Mesothelial cell of epicardium (in vitro differentiated cells): ENCODE measurements at places on chromosomes 11 and 22. TPM values are rescaled to one million over a fixed set of nuclear protein-coding genes. Genes with fewer than 3 reads are reported as not detected.

GRCh38 chr22:19524170-19525115 lies at the start of gene CLDN5:
CLDN5 (minus strand) TSS chr22:19524410; CDS start chr22:19524255, 155 bp downstream.
- peaks cover 12% of the 10 kb centered on the region for H3K4me1 ChIP-seq
- H3K27me3 ChIP-seq = peaks cover 59% of the 10 kb centered on the region
- no peaks in the 10 kb centered on the region for H3K36me3 ChIP-seq
- no peak for DNase-seq
- H3K27ac ChIP-seq = no peak within 1 kb of the TSS

- no peak overlapping the region for H3K4me3 ChIP-seq
- no peaks in the 10 kb centered on the region for H3K27me3 ChIP-seq
Observed at GRCh38 chr22:45846952-45847351, 130.0 kb downstream of the WNT7B start.

- DNase-seq = no peak
- H3K36me3 ChIP-seq = no peaks in the 10 kb centered on the region
- H3K4me3 ChIP-seq = no peak overlapping the region
Observed at GRCh38 chr22:45235851-45236342, 4.8 kb downstream of the KIAA0930 start.

GRCh38 chr11:116790167-116791001 lies 1.3 kb downstream of the APOA5 start:
- DNase-seq = no peak
- no peak overlapping the region for H3K27ac ChIP-seq
- peaks cover 6% of the 10 kb centered on the region for H3K27me3 ChIP-seq
- H3K36me3 ChIP-seq = peaks cover 4% of the 10 kb centered on the region
- peaks cover 18% of the 10 kb centered on the region for H3K4me1 ChIP-seq

DNA sequence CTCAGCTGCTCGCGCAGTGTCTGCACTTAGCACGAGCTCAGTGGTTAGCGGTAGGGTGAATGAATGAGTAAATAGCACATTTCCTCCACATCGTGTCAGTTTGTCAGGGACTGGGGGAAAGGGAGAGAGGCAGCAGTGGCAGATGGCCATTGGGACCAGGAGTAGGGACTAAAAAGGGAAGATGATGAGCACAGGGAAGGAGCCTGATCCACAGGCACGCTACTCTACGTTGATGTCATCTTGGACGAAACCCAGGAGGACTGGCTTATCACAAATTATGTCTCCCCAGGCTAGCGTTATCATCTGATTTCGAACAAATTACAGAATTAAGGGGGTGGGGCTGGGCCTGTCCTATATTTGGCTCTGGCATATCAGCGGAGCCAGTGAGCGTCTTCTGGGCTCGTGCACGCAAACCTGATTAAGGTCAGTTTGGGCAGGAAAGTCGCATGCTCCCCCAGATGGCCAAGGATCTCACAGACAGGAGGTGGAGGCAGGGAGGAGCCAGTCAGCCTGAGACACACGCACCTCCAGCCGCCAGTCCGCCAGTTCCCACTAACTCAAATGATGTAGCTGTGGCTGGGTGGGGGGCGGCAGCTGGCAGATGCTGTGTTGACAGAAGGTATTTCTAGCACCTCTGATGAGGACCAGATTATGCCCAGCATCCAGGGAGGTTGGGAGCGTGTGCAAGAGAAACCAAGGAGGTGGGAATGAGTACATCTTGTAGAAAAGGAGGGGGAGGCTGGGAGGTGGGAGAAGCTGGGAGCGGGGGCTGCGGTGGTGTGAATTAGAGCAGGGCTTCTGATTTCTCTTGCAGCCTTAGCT lies 97.4 kb upstream of the PRDM11 start:
- H3K27ac ChIP-seq = peak overlapping the region; percentile 55

DNA sequence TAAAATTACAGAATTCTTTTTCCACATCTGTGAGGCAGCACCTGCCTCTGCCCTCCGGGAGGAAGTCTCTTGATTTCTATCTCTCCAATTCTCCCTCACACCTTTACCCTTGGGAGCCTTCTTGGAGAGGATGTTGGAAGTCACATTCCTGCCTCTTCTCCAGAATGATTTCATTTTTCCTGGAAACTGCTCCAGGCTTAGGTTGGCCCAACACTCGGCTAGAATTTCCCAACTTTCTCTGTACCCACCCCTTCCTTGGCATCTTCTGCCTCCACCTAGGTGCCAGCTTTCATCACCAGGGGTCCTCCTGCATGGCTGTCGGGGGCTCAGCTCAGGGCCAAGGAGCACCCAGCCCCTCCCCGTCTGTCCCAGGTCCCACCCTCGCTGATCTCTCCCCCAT lies 43.2 kb downstream of the SLCO2B1 start:
- DNase-seq = no peak
- peaks cover 5% of the 10 kb centered on the region for H3K27me3 ChIP-seq
- H3K36me3 ChIP-seq = no peaks in the 10 kb centered on the region
- H3K4me3 ChIP-seq = no peak overlapping the region

GRCh38 chr22:35299217-35299672 lies 449 bp upstream of the TOM1 start:
- H3K27ac ChIP-seq = peak overlapping the region; percentile 90
- peak overlapping the region; percentile 89 for H3K4me3 ChIP-seq
- peaks cover 6% of the 10 kb centered on the region for H3K36me3 ChIP-seq
- no peaks in the 10 kb centered on the region for H3K27me3 ChIP-seq
- H3K4me1 ChIP-seq = peaks cover 11% of the 10 kb centered on the region
- no peak for DNase-seq

DNA sequence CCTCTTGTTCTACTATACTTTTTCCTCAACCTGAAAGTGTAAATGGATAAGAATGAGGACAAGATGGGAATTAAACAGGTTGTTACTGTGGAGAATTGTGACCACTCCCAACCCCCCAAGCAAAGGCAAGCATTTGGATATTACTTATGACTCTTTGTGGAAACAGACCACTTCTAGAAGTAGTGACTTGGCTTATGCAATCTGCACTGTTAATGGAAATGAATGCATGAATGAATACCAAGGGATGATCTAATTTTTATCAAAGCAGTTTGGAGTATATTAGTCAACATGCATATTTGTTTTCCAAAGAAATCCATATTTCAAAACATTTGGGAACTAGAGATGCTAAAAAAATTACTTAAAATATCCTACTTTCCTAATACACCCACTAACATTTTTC lies 35.3 kb downstream of the AMOTL1 start:
- no peaks in the 10 kb centered on the region for H3K27me3 ChIP-seq
- H3K4me1 ChIP-seq = peaks cover 23% of the 10 kb centered on the region
- DNase-seq = no peak
- no peak overlapping the region for H3K27ac ChIP-seq
- H3K4me3 ChIP-seq = no peak overlapping the region

DNA sequence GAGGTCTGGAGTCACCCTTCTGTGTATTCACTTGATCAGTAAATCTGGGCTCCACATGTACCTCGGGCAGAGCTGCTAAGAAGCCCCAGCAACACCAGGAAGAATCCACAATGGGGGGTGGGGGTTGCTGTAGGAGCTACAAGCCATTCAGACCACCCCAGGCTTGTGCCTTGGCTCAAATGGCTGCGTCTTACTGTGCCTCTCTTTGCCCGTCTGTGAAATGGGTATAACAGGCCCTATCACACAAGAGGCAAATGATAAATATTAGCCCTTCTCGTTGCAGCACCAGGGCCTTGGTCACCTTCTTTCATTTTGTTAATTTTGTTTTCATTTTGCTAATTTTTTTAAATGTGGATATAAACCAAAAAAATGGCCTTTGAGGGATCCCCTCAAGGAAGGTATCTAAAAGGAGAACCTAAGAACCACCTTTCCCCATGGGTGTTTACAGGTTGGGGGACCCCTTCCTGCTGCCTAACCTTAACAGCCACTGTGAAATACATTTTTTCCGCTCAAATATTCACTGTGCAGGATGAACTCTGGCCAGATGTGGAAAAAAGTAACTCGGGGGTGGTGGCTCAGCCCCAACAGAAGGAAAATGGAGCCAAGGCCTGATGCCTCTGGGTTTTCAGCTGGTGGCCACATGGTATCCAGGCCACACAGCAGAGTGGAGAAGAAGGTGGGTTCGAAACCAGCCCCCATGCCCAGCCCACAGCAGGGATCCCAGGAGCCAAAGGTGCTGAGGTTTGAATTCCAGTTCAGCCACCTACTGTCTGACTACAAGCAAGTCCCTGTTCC lies 284.0 kb downstream of the MN1 start:
- H3K4me1 ChIP-seq = peaks cover 37% of the 10 kb centered on the region
- DNase-seq = no peak
- no peak overlapping the region for H3K4me3 ChIP-seq
- H3K27me3 ChIP-seq = no peaks in the 10 kb centered on the region
- H3K36me3 ChIP-seq = no peaks in the 10 kb centered on the region
- H3K27ac ChIP-seq = peak overlapping the region; percentile 79

GRCh38 chr22:45999379-45999971 lies 22.5 kb upstream of the WNT7B start:
- H3K4me1 ChIP-seq = peaks cover 4% of the 10 kb centered on the region
- no peaks in the 10 kb centered on the region for H3K36me3 ChIP-seq
- H3K27me3 ChIP-seq = no peaks in the 10 kb centered on the region

GRCh38 chr11:28910926-28911325 lies 802.7 kb downstream of the METTL15 start:
- no peaks in the 10 kb centered on the region for H3K27me3 ChIP-seq
- H3K27ac ChIP-seq = no peak overlapping the region
- no peaks in the 10 kb centered on the region for H3K4me1 ChIP-seq
- no peak for DNase-seq

- no peak overlapping the region for H3K4me3 ChIP-seq
- no peaks in the 10 kb centered on the region for H3K36me3 ChIP-seq
- DNase-seq = no peak
- peaks cover 20% of the 10 kb centered on the region for H3K27me3 ChIP-seq
- H3K4me1 ChIP-seq = peaks cover 6% of the 10 kb centered on the region
Observed at GRCh38 chr22:39962071-39962470, 1.9 kb downstream of the TMA7B start.

DNA sequence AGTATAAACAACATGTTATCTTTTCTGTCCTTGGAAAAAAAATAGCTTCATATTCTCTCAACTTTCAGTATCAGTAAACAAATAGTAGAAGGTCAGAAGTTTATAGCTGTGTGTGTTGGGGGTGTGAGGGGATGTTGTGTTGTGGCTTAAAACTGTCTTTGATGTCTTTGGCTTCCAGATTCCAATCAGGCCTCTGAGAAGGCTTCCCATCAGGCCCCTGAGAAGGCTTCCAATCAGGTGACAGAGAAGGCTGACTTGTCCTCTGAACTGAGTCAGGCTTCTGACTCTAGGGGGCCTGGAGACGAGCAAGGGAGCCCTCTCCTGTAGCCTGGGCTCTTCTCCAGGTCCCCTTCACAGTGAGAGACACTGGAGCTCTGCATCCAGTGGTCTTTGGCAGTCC lies 9.3 kb downstream of the MTFP1 start:
- H3K4me1 ChIP-seq = no peaks in the 10 kb centered on the region
- no peak overlapping the region for H3K4me3 ChIP-seq
- no peaks in the 10 kb centered on the region for H3K27me3 ChIP-seq
- no peak for DNase-seq

- no peaks in the 10 kb centered on the region for H3K27me3 ChIP-seq
- no peak overlapping the region for H3K27ac ChIP-seq
- peaks cover 24% of the 10 kb centered on the region for H3K4me1 ChIP-seq
- DNase-seq = no peak
- H3K4me3 ChIP-seq = no peak overlapping the region
Observed at GRCh38 chr11:120074076-120074475, 63.8 kb downstream of the TRIM29 start.

DNA sequence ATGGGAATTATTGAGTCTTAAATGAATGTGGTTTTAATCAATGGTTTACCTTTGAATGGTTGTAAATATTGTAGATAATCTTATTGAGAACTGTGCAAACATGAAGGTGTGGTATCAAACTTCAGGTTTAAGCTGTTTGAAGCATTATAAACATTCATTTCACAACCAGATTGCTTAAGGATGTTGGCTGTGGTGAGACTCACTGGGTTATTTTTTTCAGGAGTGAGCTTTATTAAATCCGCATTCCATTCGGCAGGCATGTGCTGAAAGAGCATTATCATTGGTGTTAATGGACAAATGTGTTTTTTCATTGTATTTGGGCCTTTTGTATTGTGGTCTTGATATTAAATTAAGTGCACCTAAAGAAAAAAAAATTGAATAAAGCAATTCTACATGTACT lies 9.7 kb downstream of the MMP3 start:
- no peak overlapping the region for H3K27ac ChIP-seq
- no peaks in the 10 kb centered on the region for H3K36me3 ChIP-seq
- DNase-seq = no peak
- H3K4me3 ChIP-seq = no peak overlapping the region

DNA sequence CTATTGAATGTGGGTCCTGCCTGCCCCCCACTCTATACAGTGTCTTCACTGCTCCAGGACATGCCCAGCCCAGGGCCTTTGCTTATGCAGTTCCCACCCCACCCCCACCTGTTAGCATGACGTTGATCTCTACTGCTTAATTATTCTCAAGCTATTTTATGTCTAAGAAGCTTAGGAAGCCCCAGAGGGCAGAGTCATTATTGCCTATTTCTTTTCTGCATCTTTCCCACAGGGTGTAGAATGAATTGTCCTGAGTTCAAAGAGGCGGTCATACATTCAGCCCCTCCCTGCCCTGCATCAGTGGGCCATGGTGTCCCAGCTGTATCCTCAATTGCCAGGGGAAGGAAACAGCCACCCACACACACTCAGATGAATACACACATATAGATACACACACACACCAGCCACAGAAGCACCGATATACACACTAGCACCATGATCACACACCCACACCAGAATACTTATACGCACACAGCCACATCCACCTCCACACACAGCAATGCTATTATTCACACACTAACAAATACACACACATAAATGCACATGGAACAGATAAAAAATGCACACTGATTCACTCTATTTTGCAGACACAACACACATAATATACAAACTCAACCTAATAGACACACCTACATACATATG lies 1.5 kb downstream of the PDE2A start:
- H3K36me3 ChIP-seq = no peaks in the 10 kb centered on the region
- peaks cover 77% of the 10 kb centered on the region for H3K27me3 ChIP-seq
- DNase-seq = no peak
- H3K4me1 ChIP-seq = peaks cover 8% of the 10 kb centered on the region
- H3K4me3 ChIP-seq = no peak overlapping the region
- no peak overlapping the region for H3K27ac ChIP-seq

Gene CABP4
- total RNA-seq = 0.29 to 0.43 TPM (median 0.33 TPM) in 3 replicates

Gene C11orf87
- total RNA-seq = 0.80 to 0.88 TPM (median 0.86 TPM) in 3 replicates

Gene GLYAT
- total RNA-seq = not detected in 3 replicates

Gene MUS81
- total RNA-seq = 73.3 to 74.9 TPM (median 73.7 TPM) in 3 replicates

Gene GAB4
- total RNA-seq = not detected in 3 replicates

Gene LRP4
- total RNA-seq = 26.2 to 29.2 TPM (median 26.8 TPM) in 3 replicates

Gene CDPF1
- 11.5 to 12.8 TPM (median 12.6 TPM) in 3 replicates for total RNA-seq
